ENCODE measurements at places on chromosomes 2 and 18.

GRCh38 chr18:79531926-79532312 is 136.2 kb downstream of the NFATC1 start:
- peak; percentile 56 for DNase-seq

DNA sequence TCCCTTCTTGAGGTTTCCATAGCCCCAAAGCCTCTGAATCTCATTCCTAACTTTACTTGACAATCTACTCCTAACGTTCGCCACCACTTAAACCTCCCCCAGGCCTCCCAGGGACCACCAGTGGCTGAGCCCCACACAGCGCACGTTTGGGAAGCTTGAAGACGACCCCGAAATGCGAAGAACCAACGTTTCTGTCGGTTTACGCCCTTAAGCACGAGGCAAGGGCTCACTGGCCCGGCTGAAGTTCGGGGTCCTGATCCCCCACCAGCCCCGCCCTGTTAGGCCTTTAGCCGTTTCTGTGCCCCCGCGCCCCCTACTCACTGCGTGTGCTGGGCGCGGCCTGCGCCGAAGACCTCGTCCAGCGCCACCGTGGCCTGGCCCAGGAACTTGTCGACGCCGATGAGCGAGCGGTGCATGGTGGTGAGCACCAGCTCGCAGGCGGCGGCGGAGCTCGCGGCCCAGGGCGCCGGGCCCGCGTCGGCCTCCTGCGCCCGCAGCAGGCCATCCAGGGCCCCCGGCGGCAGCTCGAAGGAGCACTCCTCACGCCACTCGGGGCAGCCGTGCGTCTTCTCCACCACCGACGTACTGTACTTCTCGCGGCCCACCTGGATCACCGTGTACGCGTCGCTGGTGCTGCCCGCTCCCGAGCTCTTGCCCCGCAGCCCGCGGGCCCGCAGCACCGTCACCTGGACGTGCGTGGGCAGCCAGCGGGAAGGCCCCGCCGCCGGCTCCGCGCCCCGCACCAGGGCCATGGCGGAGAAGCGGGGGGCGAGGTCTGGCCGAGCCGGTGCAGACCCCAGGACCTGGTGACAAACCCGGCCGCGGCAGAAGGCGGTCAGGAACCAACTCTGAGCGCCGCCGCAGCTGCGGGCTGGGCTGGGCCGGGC is 479 bp downstream of the RAB11FIP5 start:
- DNase-seq, result no peak

GRCh38 chr2:171316220-171316619 is 117.6 kb downstream of the METTL8 start:
- DNase-seq, result no peak

DNA sequence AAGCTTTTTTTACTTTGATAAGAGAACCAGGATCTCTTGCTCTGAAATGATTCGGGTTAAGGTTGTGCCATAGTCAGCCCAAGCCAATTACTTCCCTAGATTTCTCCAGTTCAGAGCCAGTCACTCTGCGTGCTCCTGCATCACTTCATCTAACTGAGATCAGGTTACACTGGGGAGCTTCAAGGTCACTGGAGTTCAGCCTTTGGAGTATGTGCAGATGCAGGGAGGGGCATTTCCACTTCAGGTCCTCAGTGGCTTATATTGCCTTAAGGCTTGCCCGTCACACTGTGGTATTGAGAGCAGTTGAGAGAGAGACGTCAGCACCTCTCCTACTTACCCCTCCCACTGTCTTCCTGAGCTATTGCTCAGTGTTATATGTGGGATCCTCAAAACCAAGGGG is 317.8 kb downstream of the EPHA4 start:
- no peak for DNase-seq

DNA sequence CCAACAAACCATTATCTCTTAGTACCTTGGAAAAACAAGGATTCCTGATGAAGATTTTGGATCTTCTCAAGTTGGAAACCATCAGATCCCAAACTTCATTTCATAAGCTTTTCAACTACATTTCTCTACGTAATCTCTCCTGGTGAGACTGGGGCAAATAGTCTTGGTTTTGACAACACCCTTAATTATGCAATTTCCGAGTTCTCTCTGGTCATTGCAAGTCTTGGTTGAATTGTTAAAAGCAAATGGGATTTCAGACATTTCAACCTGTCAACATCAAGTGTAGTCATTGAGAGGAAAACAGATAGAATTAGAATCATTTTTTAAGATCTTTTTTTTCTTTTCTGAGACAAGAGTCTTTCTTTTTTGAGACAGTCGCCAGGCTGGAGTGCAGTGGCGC is 26.2 kb downstream of the KLF7 start:
- no peak for DNase-seq

Measured in posterior vena cava (tissue), 2 donors.